Activated CD4-positive, alpha-beta T cell treated with anti-CD3 and anti-CD28 coated beads, Interleukin-2, amount 10 ng/mL, durations not matched to agents 7 days and 5 days (primary cell): ENCODE measurements at places on chromosomes 5 and 9. TPM values are rescaled to one million over a fixed set of nuclear protein-coding genes. Genes with fewer than 3 reads are reported as not detected.

- peaks cover 7% of the 10 kb centered on the region for H3K4me1 ChIP-seq
- no peak overlapping the region for H3K27ac ChIP-seq
- H3K27me3 ChIP-seq = peaks cover 27% of the 10 kb centered on the region
- no peak for DNase-seq
- no peak overlapping the region for H3K4me3 ChIP-seq
These were observed 21.9 kb downstream of the HTR4 start for GRCh38 chr5:148632255-148633066.

DNA sequence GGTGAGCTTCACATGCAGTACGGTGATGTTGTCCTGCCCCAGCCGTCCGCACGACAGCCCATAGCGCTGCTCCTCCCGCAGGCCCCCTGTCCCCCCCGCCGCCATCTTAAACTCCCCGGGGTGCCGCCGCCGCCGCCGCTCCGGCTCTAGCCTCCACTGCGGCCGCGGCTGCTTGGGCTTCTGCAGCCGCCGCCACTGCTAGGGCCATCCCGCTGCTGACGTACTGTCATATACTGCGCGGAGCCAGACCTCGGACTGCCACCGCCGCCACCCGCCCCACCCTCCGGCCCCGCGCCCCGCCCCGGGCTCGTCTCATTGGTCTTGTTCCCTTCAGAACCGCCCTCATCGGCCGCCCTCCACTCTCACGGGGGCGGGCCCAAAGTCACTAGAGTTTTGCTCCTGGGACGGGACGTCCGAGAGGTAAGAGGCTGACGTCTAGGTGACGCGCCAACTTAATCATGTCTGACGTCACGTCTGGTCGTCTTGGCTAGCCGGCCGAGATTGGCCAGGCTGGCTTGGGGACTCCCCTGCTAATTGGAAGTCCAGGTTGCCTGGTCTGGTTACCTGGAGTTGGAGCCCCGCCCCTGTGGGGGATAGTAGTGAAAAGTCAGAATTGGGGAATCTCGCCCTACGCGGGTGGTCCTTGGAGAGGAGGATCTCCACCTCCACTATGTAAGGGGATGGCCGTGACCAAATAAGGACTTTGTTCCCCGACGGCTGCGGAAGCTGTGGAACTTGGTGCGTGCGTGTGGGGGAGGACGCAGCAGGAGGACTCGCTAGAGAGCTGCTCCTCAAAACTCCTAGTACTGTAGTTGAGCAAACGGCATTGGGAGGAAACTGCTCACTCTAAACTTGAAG lies at the start of gene ELL2:
Gene ELL2 (minus strand): TSS at position 235 of the 858 bp plus-strand sequence. CDS start 130 bp downstream, at position 105.
- no peaks in the 10 kb centered on the region for H3K27me3 ChIP-seq
- peak within 1 kb of the TSS; percentile 97 for H3K27ac ChIP-seq
- peaks cover 38% of the 10 kb centered on the region for H3K4me1 ChIP-seq
- H3K4me3 ChIP-seq = peak within 1 kb of the TSS; percentile 92

DNA sequence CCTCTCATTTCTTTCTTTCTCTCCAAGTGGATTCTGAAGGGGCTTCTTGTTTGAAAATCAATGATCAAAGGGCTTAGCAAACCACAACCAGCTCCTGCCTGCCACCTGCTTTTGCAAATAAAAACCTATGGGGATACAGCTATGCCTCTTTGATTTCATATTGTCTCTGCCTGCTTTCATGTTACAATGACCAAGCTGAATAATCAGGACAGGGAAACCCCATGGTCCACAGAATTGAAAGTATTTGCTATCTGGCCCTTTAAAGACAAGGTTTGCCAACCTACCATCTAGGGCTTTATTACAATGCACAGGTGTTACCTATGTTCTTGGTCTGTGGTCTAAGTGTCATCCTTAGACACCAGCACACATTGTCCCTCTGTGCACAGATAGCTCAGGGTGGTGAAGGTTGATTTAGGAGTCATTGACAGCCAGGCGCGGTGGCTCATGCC lies 28.8 kb upstream of the PLIN2 start:
- H3K27ac ChIP-seq = no peak overlapping the region
- H3K4me1 ChIP-seq = peaks cover 33% of the 10 kb centered on the region
- no peaks in the 10 kb centered on the region for H3K36me3 ChIP-seq
- H3K4me3 ChIP-seq = no peak overlapping the region
- no peaks in the 10 kb centered on the region for H3K27me3 ChIP-seq
- DNase-seq = no peak

DNA sequence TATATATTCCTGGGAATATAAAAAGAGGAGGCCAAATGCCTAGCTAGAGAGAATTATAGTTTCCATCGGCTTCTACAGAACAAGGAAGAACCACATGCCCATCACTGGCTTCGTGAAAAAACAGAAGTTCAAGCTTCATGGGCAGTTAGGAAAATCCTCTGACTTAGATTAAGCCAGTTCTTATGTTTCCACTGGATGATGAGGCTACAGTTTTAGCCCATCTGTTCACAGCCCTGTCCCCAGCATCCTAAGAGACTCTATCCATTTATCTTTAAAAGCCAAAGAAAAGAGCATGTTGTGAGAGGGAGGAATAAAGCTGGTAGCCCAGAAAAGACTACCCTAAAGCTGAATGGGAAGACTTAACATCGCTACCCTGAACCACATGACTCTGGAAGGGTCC lies 285.5 kb upstream of the WWC1 start:
- no peak overlapping the region for H3K4me3 ChIP-seq
- H3K36me3 ChIP-seq = no peaks in the 10 kb centered on the region
- no peak overlapping the region for H3K27ac ChIP-seq

GRCh38 chr5:14105718-14106410 lies 37.3 kb upstream of the TRIO start:
- H3K4me3 ChIP-seq = no peak overlapping the region
- no peaks in the 10 kb centered on the region for H3K36me3 ChIP-seq
- DNase-seq = no peak
- peaks cover 5% of the 10 kb centered on the region for H3K27me3 ChIP-seq
- peaks cover 22% of the 10 kb centered on the region for H3K4me1 ChIP-seq

The OBP2B gene
- not detected for total RNA-seq
